ENCODE measurements at places on chromosomes 7 and 10.
A peak's percentile ranks its signal among the peaks of the same experiment; 100 is the strongest.

GRCh38 chr10:85642421-85643170 is 724.0 kb downstream of the GRID1 start:
- DNase-seq, result no peak

GRCh38 chr7:73978661-73979563 is 49.1 kb upstream of the ELN start:
- peak; percentile 92 for DNase-seq

DNA sequence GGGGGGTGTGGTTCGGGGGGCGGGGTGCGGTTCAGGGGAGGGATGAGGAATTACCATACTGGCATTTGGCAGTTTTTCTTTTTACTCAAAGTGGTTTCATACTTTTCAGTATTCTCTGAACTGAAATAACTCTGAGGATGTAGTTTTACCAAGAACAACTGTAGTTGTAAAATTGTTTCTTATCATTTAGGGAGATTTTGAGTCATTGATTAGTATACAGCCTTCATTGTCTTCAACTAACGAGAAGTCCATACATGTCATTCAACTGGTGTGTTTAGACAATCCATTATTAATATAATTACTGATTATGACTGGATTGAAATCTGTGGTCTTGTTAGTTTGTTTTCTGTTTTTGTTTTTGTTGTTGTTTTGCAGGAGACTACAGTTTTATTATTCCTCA is 40.8 kb downstream of the COPG2 start:
- DNase-seq, result no peak

DNA sequence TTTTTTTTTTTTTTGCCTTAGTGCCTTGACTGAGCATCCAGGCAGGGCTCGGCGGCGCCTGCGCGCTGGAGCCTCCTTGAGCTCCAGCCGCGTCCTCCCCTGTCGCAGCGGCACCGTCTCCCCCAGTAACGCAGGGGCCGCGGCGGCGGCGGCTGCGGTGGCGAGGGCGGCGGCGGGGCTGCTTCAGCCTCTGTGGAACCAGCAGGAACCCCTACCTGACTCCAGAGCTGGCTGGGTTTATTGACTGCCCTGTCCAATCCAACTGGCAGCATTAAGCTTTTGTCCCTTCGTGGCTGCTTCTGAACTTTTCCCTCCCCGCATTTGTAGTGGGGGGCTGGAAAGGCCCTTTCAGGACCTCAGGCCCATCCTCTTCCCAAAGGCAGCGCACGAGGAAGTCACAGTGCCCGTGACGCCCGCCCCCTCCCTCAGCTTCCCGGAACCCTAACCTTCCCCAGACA is at the start of gene GPR85:
Gene GPR85 (minus strand): TSS at position 397 of the 458 bp plus-strand sequence. CDS start 2,106 bp downstream, outside the sequence.
- DNase-seq, result peak; percentile 21

- DNase-seq, result peak; percentile 38
Observed at GRCh38 chr10:114042895-114043531, 653 bp upstream of the ADRB1 start.

DNA sequence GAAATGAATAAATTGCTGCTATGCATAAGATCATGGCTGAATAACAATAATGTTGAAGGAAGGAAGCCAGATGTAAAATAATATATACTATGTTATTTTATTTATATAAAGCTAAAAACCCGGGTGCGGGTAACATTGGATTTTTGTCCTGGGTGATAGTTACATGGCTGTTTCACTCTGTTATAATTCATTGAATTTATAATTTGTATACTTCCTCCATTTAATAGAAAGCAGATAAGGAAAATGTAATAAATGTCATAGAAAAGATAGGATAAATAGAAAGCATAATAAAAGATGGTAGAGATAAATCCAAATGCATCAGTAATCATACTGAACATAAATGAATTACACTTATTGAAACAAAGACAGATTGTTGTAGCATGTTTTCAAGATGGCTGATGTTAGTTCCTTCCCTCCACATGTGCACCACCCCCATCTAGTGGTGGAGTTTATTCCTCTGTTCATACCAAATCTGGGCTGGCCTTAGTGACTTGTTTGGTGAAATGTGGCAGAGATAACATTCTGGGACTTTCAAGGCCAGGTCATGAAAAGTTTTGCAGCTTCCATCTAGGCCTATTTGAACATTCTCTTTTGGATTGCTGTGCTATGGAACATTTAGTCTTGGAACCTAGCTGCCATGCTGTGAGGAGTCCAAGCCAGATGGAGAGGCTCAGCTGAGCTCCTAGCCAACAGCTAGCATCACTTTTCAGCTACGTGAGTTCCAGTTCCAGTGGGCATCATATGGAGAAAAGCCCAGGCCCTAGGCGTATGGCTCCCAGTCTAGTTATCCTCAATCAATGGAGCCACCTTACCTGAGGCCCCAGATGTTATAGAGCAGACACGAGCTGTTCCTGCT is 46.9 kb downstream of the AHCYL2 start:
- DNase-seq, result peak; percentile 65

GRCh38 chr10:113709221-113709838 is 29.6 kb downstream of the CASP7 start:
- DNase-seq, result peak; percentile 11

GRCh38 chr10:71908998-71909397 is 55.2 kb upstream of the CHST3 start:
- no peak for DNase-seq

DNA sequence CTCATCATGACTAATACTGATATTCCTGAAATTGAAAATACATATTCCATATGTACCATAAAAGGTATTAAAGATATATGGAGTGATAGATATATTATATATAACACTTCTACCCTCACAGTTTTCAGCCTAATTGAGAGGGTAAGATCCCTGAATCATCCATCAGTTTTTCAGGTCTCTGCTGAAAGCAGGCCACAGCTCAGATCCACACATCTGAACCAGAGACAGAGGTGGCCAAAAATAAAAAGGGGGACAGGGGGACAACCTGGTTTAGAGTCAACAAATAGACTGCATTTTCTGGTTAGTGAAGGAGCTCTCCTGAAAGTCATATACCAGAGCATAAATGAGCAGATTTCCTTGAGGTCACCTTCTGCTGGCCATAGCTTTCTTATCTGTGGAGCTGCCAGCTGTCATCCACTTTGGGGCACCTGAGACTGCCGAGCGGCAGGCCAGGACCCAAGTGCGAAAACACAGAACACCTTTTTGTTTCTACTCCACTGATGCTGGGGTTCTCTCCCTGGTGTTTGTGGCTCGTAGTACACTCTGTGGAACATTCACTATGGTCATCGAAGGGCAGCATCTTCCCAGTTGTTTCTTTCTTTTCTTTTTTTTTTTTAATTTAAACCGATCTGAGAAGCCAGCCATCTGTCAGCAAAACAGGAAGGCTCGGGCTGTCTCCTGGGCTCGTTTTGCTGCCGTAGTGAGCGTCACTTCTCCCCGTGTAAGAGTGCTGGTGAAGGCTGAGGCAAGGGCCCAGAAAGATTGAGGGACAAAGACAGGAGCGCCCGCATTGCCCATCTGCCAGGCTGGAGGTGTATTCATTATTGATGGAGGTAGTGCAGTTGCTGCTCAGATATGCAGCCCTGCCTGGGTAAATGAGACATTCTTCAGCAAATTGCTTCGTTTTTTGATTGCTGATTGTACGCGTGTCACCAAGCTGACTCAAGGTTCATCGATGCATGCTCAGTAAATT is 13.5 kb downstream of the IKZF1 start:
- no peak for DNase-seq

DNA sequence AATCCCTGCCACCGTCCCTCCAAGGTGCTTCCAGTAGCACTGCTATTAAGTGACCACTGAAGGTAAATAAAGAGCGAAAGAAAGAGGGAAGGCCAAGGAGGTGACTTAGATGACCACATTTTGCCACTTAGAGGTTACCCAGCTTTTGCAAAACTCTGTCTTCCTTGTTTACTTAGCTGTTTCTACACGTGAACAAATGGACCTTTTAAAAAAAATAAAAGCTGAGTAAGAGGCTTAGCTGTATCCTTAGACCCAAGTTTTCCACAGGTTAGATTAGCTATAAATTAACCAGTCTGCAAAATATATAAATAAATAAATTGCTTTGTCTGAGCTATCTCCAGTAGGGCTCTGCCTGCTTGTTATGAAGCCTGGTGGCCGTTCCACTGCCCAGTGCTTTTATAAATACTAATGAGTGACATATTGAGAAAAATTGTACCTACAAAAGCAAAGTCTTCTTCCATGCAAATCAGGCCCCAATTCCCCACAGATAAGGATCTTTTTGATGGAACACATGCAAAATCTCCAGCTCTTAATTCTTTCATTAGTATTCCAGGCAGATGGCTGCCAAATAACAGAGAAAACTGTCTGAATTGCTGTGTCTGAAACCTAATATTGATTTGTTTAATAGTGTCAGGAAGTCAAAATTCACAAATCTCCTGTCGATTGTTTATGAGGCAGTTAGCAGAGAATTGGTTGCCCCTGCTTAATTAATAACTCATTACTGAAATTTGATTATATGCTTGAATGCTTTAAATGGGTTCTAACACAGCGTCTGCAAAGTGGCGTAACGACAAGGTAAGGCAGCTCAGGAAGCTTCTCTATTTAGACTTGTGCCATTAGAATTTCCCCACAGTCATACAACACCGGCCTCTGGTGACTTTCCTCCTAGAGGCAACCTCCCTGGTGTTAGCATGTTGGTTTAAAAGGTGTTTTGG is 176.7 kb downstream of the EMX2 start:
- DNase-seq, result no peak

DNA sequence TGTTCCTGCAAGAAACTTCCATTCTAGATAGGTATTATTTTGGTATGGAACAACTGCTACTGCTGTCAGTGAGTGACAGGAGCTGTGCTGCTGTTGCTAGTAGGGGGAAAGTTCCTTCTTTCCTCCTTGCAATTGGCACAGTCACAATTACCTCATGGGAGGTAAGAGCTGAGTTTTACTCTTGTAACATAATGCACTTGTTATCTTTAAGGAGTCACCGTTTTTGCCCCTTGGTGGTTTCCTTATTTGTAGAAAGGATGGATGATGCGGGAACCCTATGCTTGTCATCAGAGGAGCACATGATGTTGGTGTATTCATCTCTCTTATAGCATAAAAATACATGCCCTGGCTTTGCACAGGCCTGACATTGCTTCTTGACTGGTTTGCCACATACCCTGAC is 234.7 kb upstream of the NPY start:
- DNase-seq, result no peak

DNA sequence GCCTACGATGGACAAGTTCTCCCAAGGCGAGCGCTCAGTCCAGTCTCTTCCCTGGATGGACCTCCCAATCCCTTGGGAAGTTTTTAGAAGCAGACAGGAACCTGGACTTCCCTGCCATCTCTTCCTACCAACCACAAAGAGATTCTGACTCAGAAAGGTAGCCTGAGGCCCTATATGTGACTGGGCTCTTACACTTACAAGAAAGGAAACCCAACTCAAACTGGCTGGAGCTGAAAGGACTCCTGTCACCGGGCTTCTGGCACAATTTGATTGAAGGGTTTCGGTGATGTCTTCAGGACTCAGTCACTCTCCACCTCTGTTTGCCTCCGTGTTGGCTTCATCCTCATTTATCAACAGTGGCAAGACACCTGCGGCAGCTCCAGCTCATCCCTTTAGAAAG is 3.7 kb upstream of the COL13A1 start:
- no peak for DNase-seq

GRCh38 chr10:77821551-77821950 is 105.0 kb downstream of the DLG5 start:
- no peak for DNase-seq

DNA sequence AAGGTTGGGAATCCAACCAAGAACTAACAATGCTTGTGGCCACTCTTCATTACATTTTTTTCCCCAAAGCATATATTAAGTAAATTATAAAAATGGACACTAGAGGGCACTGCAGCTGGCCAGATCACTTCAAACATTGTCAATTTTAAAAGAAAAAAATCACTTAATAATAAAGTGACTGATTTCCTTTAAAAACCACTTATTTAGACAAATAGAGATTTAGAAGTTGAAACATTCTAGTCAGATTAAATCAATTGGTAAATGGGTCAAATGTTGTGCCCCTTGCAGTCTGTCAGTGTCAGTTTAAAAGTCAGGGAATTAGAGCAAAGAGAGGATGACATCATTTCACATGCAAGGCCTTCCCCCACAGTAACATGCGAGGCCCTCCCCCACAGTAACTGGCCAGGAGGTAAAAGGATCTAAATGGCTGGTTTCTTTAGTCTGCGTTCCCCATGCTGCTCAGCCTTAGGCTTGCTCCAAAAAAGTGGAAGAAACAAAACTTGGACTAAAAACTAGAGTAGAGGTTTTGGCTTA is 177.9 kb downstream of the SKAP2 start:
- DNase-seq, result peak; percentile 9

DNA sequence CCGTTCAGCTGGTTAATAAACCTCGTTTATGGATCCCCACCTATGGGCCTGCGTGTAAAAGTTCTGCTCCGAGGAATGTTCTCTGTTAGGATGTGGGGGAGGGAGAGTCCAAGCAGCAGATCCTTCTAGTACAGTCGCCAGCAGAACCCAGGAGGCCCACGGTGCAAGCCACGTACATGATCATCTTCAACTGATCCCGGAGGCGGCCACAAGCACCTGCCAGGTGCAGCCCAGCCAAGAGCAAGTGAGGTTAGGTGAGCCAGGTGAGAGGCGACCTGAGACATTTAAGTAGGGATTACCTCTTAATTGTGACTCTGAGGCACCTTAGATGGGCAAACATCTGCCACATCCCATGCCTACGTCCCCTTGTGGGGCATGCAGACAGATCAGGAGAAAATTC is 18.0 kb upstream of the FGFR2 start:
- DNase-seq, result no peak

- DNase-seq, result no peak
Observed at GRCh38 chr7:45108863-45109262, 2.6 kb downstream of the TBRG4 start.

- no peak for DNase-seq
Observed at GRCh38 chr10:48404646-48405045, 98.2 kb downstream of the MAPK8 start.

GRCh38 chr7:69937097-69937496 is 338.8 kb downstream of the AUTS2 start:
- no peak for DNase-seq
